Caco-2 (cell line): ENCODE measurements at places on chromosomes 7 and 10. TPM values are rescaled to one million over a fixed set of nuclear protein-coding genes. Genes with fewer than 3 reads are reported as not detected.
A peak's percentile ranks its signal among the peaks of the same experiment; 100 is the strongest.

GRCh38 chr10:32065856-32066255 lies 9.6 kb upstream of the KIF5B start:
- H3K4me3 ChIP-seq, result no peak overlapping the region
- H3K36me3 ChIP-seq, result no peaks in the 10 kb centered on the region
- H3K27ac ChIP-seq, result no peak overlapping the region
- H3K27me3 ChIP-seq, result no peaks in the 10 kb centered on the region

Gene GPR15LG
- not detected in 2 replicates for total RNA-seq

DNA sequence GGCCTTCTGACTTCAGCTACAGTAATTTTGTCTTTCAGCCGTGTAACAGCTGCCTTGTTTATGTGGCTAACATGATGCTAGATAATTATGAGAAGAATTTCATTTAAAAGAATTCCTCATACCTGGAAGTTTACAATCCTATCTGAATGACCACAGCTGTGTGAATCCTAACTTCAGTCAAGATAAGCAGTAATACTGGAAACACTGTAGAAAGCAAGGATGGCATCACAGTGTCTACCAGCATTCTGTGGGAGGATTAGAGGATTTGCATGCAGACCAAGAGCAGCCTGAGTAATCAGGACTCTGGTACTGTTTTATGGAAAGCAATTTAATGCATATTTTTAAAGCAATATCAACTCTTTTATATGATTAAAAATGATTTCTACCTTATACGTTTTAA lies 282.4 kb downstream of the EXOC4 start:
- no peak overlapping the region for H3K27ac ChIP-seq
- H3K27me3 ChIP-seq, result no peaks in the 10 kb centered on the region
- H3K4me3 ChIP-seq, result no peak overlapping the region
- no peaks in the 10 kb centered on the region for H3K36me3 ChIP-seq
- DNase-seq, result no peak

Gene SDK1
- 6.2 and 7.1 TPM in 2 replicates for total RNA-seq

Gene GARIN1A
- total RNA-seq, result 0.48 and 0.79 TPM in 2 replicates

DNA sequence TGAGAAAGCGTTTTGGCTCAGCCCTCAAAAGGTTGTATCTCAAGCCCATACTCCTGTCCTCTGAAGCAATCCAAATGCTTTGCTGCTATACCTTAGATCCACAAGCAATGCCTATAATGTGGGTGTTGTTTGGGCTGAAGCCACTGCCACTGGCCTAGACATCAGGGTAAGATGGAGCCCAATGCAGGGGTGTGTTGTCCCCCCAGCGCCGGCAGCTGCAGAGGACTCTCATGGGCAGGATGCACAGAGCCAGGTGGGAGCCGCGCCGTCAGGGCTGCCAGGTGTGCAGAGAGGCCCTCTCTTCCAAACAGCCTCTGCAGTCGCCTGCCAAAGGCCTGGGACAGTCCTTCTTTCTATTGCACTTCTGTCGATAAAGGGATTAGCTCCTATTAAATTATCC lies 205.2 kb upstream of the SHH start:
- no peak overlapping the region for H3K4me3 ChIP-seq
- no peaks in the 10 kb centered on the region for H3K36me3 ChIP-seq
- H3K4me1 ChIP-seq, result no peaks in the 10 kb centered on the region

GRCh38 chr7:34949361-34949760 lies 87.9 kb downstream of the DPY19L1 start:
- no peaks in the 10 kb centered on the region for H3K27me3 ChIP-seq
- no peaks in the 10 kb centered on the region for H3K36me3 ChIP-seq
- no peak for DNase-seq
- H3K27ac ChIP-seq, result no peak overlapping the region
- no peaks in the 10 kb centered on the region for H3K4me1 ChIP-seq

DNA sequence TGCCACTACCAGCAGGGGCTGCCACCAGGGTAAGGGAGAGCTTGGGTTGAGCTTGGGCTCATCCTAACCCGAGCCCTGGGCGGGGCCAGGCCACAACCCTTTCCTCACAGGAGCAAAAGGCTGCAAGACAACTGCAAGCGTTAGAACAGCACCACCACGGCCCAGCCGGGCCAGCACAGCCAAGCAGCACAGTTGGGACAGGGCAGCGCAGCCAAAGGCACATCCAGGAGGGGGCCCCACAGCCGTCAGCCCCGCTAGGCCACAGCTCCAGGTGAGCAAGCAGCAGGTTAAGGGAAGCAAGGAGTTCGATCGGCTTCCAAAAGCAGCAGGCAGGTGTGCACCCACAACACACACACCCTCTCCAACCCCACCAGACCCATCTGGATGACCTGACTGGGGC lies 7.0 kb upstream of the NDST2 start:
- no peak for DNase-seq
- H3K27me3 ChIP-seq, result no peaks in the 10 kb centered on the region
- no peak overlapping the region for H3K4me3 ChIP-seq

Gene AKR1D1
- 2.2 and 2.3 TPM in 2 replicates for total RNA-seq

Gene SLC26A5
- 1.1 and 1.5 TPM in 2 replicates for total RNA-seq

Gene NUTM2E
- total RNA-seq, result 0.14 TPM in 1 of 2 replicates, not detected in the other

Gene PPP1R17
- total RNA-seq, result not detected in 2 replicates

Gene MYO1G
- total RNA-seq, result 0.19 and 0.36 TPM in 2 replicates

DNA sequence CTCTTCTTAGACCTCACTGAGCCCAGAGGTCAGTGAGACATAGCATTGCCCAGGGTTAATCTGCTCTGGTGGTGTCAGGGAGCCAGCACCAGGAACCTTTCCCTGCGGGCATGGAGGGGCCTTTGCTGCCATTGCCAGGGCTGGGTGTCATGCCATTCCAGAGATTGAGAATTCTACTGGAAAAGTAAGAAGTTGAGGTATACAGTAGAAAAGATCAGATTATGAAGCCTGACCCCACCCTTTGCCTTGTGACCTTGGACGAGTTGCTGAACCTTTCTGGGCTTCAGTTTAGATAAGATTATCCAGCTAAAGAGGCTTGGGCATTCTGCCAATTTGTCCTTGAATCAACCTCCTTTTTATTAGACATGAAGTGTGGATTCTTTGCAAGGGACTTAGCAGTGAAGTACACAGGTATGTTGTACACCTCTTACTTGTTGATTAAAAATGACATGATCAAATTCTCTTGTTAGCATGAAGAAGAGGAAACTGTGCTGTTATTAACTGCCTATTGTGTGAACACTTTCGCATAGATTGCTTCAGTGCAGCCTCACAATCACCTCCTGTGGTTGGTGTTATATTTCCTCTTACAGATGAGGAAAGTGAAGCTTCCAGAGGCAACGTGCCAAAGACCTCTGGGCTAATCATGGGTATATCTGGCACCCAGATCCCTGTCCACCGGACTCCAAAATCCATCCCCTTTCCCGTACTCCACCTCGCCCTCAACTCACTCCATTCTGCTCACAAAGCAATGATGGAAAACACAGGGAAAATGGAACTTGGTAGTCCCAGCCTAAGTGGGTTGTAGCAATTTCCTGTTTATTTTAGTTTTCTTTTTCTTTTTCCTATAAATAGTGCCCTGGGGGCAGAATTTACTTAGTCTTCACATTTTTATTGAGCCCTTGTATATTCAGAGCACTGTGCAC lies 151.3 kb downstream of the CAMK1D start:
- H3K27me3 ChIP-seq, result no peaks in the 10 kb centered on the region
- H3K36me3 ChIP-seq, result no peaks in the 10 kb centered on the region
- DNase-seq, result no peak

Gene AKR1C8
- not detected in 2 replicates for total RNA-seq

DNA sequence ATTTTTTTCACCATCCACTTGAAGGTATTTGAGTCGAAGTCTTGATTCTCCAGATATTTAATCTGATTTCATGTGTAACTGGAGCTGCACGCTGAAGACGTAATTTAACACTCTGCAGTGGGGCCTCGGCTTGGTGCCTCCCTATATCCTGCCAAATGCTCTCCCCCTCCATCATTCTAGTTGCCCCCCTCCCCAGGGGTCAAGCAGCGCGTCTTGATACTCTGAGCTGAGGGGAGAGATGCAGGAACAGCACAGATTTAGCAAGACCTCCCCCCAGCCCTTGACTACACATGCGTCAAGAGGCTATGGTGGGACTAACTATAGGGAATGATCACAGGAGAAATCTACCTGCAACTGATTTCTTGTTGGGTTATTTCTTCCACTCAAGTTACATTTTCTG lies 85.8 kb downstream of the PRPF18 start:
- H3K36me3 ChIP-seq, result peaks cover 7% of the 10 kb centered on the region
- no peak for DNase-seq
- no peaks in the 10 kb centered on the region for H3K27me3 ChIP-seq
- peaks cover 21% of the 10 kb centered on the region for H3K4me1 ChIP-seq

GRCh38 chr10:117496616-117497028 lies 45.9 kb upstream of the EMX2 start:
- no peaks in the 10 kb centered on the region for H3K27me3 ChIP-seq
- H3K4me3 ChIP-seq, result no peak overlapping the region
- peaks cover 17% of the 10 kb centered on the region for H3K4me1 ChIP-seq
- peak; percentile 91 for DNase-seq

GRCh38 chr7:145624618-145625017 lies 492.0 kb upstream of the CNTNAP2 start:
- DNase-seq, result no peak
- H3K4me1 ChIP-seq, result no peaks in the 10 kb centered on the region
- H3K27me3 ChIP-seq, result no peaks in the 10 kb centered on the region
- H3K4me3 ChIP-seq, result no peak overlapping the region
- H3K36me3 ChIP-seq, result no peaks in the 10 kb centered on the region

Gene GPNMB
- total RNA-seq, result 0.79 and 1.2 TPM in 2 replicates

Gene CACNA2D1
- not detected in 2 replicates for total RNA-seq

GRCh38 chr10:72001033-72001395 lies 36.8 kb downstream of the CHST3 start:
- H3K27ac ChIP-seq, result no peak overlapping the region
- no peak overlapping the region for H3K4me3 ChIP-seq
- no peaks in the 10 kb centered on the region for H3K27me3 ChIP-seq
- no peaks in the 10 kb centered on the region for H3K4me1 ChIP-seq
- DNase-seq, result no peak

DNA sequence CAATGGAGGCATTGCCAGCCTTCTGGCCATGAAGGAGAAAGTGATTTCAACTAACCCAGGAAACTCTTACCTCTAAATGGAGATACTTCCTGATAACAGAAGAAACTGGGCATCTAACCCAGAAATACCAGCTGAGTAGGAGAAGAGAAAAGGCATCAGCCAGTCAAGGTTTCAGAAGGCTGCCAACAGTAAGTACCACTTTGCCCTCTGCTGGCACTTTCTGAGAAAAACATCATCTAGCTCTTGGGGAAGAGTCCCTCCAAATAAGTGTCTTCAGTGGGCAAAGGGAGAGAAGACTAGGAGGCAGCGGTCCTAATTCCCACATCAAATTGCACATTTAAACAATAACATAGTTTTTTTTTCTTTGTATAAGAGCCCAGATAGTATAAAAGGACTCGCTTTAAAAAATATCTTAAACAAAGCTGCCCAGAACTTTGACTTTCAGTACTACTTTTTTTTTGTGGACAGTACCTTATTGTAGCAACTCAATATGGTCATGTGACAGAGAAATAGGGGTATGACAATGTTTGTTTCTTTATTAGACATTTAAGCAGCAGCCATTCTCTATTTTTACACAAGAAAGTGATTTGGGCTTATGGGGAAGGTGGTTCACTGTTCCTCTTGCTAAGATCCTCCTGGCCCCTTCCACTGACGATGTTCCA lies 157.3 kb downstream of the CTTNBP2 start:
- H3K27me3 ChIP-seq, result no peaks in the 10 kb centered on the region
- peak; percentile 75 for DNase-seq
- H3K27ac ChIP-seq, result no peak overlapping the region
- H3K36me3 ChIP-seq, result no peaks in the 10 kb centered on the region

- no peak for DNase-seq
- no peaks in the 10 kb centered on the region for H3K27me3 ChIP-seq
- no peaks in the 10 kb centered on the region for H3K4me1 ChIP-seq
- H3K27ac ChIP-seq, result no peak overlapping the region
- no peaks in the 10 kb centered on the region for H3K36me3 ChIP-seq
These were observed 185.6 kb downstream of the PFKFB3 start for GRCh38 chr10:6388261-6388893.

DNA sequence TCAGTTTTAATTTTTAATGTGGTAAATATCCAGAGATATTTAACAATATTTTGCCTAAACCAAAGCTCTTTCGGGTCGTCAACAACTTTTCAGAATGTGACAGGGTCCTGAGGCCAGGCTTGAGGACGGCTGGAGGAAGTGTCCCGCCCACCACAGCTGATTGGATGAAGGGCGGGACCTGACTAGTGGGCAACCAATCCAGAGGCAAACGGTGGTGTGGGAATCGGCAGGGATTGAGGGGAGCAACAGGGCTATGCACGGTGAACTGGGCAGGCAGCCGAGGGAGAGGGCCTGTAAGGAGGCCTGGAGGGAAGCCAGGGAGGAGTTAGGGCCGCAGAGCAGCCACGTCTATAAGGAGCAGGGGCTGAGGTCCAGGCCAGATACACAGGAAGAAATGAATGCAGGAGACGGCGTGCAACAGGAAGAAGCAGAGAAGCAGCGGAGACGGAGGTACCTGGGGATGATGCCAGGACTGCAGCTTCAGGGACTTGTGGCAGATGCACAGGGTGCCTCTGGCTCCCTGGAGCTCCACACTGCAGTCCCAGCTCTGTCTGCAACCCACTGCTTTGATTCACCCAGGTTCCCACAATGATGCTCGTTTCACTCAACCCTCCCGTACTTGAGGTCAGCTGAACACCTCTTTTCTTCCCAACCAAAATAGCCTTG lies 46.1 kb upstream of the ZMIZ1 start:
- peak overlapping the region; percentile 31 for H3K27ac ChIP-seq
- no peaks in the 10 kb centered on the region for H3K27me3 ChIP-seq
- no peaks in the 10 kb centered on the region for H3K36me3 ChIP-seq
- no peak overlapping the region for H3K4me3 ChIP-seq
- peak; percentile 48 for DNase-seq

- H3K4me1 ChIP-seq, result no peaks in the 10 kb centered on the region
- H3K27ac ChIP-seq, result no peak overlapping the region
- no peaks in the 10 kb centered on the region for H3K36me3 ChIP-seq
- H3K4me3 ChIP-seq, result no peak overlapping the region
- no peaks in the 10 kb centered on the region for H3K27me3 ChIP-seq
These were observed 25.5 kb upstream of the RGS10 start for GRCh38 chr10:119567978-119568377.

Gene EN2
- 1.1 and 1.5 TPM in 2 replicates for total RNA-seq

Gene SPDYE2B
- total RNA-seq, result not detected in 2 replicates

Gene ANKRD61
- 0.32 TPM in 1 of 2 replicates, not detected in the other for total RNA-seq

Gene FAM185A
- 10.6 and 12.8 TPM in 2 replicates for total RNA-seq

GRCh38 chr10:31000071-31000782 lies 31.4 kb downstream of the ZNF438 start:
- H3K27me3 ChIP-seq, result no peaks in the 10 kb centered on the region
- peaks cover 9% of the 10 kb centered on the region for H3K4me1 ChIP-seq
- H3K4me3 ChIP-seq, result no peak overlapping the region
- H3K36me3 ChIP-seq, result no peaks in the 10 kb centered on the region
- no peak for DNase-seq
- H3K27ac ChIP-seq, result no peak overlapping the region

DNA sequence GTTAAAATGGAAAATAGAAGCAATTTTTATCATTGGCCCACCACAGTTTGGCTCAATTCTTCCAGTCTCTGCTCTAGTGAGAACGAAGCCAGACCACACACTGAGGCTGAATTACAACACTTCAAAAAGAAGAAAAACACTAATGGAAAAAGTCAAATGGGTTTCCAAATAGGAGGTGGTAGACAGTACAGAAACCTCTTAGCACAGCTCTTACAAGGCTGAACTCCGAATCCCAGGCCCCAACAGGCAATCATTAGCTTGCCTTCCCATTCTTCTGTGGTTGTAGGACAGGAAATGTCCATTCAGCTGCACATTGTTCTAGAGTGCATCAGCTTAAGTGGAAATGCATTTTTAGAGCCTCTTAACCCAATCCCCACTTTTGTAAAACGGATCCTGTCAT lies 115.1 kb upstream of the MEOX2 start:
- no peak overlapping the region for H3K27ac ChIP-seq
- H3K4me3 ChIP-seq, result no peak overlapping the region
- H3K4me1 ChIP-seq, result no peaks in the 10 kb centered on the region
- no peaks in the 10 kb centered on the region for H3K36me3 ChIP-seq
- H3K27me3 ChIP-seq, result no peaks in the 10 kb centered on the region

Gene SLC13A4
- total RNA-seq, result not detected in 2 replicates
